ENCODE measurements at places on chromosomes 13 and 19.

DNA sequence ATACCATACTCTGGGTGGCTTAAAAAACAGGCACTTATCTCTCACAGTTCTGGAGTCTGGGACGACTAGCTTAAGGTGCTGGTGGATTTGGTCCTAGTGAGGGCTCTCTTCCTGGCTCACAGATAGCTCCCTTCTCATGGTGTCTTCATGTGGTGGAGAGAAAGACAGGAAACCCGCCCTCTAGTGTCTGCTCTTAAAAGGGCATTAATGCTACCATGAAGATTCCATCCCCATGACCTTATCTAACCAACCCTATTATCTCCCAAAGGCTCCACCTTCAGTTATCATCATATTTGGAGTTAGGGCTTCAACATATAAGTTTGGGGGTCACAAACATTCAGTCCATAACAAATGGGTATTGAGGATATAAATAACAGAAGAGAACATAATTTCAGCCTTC, 139.4 kb downstream of the HS6ST3 start:
- no peak for DNase-seq

GRCh38 chr13:101262306-101262705, 154.0 kb downstream of the NALCN start:
- DNase-seq, result no peak

DNA sequence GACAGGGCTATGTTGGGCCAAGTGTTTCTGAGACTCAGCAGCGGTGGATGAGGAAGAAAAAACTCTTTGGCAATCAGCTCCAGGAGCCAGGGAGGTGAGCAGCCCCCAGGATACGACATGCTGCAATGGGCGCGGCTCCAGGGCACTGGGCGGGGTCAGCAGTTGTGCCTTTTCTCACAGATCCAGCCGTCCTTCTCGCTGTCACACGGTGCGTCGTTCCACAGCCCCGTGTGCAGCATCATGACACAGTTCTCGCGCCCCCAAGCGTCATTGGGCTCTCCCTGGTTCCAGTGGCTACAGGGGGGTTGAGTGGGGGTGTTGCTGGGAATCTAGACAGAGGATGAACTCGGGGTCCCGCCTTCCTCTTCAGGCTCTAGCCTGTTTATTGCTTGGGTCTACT, 2.7 kb downstream of the CLEC4G start:
- DNase-seq, result no peak

DNA sequence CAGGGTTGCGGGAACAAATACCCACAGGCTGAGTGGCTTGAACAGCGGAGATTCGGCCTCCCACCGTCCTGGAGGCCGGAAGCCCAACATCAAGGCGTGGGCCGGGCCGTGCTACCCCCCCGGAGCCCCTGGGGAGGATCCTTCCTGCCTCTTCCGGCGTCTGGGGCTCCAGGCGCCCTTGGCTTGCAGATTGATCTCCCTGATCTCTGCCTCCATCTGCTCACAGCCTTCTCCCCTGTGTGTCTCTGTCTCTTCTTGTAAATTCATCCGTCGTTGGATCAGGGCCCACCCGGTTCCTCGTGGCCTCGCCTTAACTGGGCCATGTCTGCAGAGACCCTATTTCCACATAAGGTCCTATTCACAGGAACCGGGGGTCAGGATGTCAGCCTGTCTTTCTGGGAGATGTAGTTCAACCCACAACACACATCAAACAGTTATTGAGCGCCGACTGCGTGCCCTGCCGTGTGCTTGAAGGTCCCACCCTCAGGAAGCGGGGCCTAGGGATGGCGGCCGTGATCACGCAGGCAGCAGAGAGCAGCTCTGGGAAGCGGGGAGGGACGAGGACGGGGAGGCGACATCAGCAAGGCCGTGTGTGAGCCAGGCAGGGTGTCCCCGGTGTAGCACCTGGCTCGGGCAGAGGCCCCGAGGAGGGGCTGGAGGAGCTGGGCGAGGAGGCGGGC, 21.3 kb downstream of the HCN2 start:
- DNase-seq, result no peak

GRCh38 chr19:5149932-5150901, 181.3 kb downstream of the KDM4B start:
- DNase-seq, result no peak

DNA sequence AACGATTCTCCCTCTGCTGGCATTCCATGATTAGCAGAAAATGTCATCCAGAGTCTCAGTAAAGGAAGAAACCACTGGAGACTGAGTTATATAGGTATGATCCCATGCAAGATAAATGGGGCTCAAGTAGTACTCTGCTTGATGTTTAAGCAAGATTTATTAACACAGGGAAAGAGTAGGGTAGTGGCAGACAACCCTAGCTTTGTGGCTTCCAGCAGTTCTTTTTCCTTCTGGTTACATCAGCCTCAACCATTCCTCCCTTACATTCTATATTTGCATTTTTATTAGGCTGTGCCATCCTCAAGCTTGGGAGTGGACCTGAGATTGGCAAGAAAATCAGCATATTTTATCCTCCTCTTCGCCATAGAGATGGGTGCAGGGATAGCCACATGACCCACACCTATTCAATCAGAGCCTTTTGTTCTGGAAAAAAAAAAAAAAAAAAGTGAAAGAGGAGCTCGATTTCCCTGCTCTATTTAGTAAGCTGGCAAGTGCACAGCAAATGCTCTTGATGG, 402.1 kb downstream of the ZNF536 start:
- no peak for DNase-seq

- DNase-seq, result peak; percentile 20
Measured at GRCh38 chr13:110593430-110594130, 21.8 kb upstream of the NAXD start.

GRCh38 chr13:74003374-74003773, 130.8 kb downstream of the KLF12 start:
- no peak for DNase-seq

- DNase-seq, result no peak
Measured at GRCh38 chr13:20825477-20825875, 51.7 kb upstream of the EEF1AKMT1 start.

DNA sequence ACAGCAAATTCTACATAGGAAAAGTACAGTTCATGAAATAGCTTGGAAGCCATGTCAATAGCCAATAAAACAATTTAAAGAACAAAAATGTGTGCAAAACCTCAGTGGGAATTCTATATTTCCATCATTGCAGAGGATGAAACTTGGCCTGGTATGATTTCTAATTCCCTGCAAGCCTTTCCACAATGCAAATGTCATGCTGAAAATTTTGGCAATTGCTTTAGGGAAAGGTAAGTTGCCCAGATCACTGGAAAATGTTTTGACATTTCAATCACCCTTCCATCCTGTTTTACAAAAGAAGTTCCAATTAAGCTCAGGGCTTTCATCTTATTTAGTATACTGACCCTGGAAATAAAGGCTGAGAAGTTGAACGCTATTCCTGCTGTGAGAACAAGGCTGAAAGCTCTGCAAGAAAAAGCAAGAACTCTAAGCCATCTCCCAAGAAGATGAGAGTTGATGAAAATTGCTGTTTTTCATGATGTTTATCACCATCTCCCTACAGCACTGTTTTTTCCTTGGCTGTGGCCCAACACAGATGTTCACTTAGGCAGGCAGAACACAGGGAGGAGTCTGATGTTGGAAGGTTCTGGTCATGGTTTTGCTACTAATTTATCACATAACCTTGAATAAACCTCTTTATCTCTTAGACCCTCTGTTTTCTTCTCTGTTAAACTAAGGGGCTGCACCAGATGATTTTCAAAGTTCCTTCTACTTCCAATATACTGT, 263.7 kb downstream of the KCTD12 start:
- DNase-seq, result no peak

- no peak for DNase-seq
Measured at GRCh38 chr13:25377244-25377962, 5.6 kb downstream of the ATP8A2 start.

- no peak for DNase-seq
Measured at GRCh38 chr19:15656467-15656866, 15.8 kb downstream of the CYP4F3 start.

GRCh38 chr13:27280009-27280656, 9.5 kb downstream of the RASL11A start:
- no peak for DNase-seq

- DNase-seq, result no peak
Measured at GRCh38 chr19:30322641-30323320, 49.4 kb upstream of the ZNF536 start.

- DNase-seq, result no peak
Measured at GRCh38 chr19:29324291-29324680, 111.3 kb upstream of the UQCRFS1 start.

- no peak for DNase-seq
Measured at GRCh38 chr13:46982856-46983582, 86.2 kb upstream of the HTR2A start.

GRCh38 chr13:38008636-38009035, 139.1 kb upstream of the TRPC4 start:
- no peak for DNase-seq

- no peak for DNase-seq
Measured at GRCh38 chr19:57506163-57506562, 6.4 kb downstream of the ZNF773 start.

DNA sequence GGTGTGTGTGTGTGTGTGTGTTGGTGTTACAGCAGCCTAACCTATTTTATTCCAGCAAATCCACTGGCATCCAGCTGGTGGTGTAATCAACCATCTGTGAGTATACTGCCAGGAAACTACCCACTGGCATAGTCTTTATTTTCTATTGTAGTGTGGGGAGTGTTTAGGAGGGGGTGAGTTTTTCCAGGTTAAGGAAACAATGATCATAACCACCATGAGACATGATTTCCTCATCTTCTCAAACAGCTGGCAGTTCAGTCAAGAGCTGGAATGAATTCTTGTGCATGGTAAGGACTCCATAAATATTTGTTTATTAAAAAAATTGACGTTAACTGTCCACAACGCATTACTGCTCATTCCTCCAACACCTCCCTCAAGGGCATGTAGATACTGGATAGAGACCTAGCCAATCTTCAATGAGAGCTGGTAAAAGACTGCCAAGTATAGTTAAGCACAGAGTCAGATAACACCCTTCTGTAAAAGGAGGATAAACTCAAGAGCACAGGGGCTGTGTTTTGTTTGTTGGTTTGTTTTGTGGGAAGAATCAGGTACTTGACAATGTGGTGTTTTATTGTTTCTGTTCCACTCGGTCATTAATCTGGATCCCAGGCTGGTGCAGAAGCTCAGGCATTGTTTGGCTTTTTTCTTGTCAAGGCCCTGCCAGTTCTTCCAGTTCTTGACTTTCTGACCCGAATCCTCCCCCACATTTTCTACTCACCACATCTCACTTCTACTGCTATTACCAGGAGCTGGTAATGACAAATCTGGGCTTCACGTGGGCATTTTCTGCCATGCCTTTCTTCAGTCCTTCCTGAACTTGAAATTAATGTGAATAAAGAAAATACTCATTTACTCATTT, 31.6 kb upstream of the SLC46A3 start:
- no peak for DNase-seq

- DNase-seq, result no peak
Measured at GRCh38 chr19:1944088-1944915, 3.3 kb downstream of the CSNK1G2 start.

GRCh38 chr19:51158474-51159129, 16.5 kb downstream of the SIGLEC7 start:
- no peak for DNase-seq

GRCh38 chr19:34838753-34839431, 65.9 kb upstream of the ZNF599 start:
- DNase-seq, result no peak

GRCh38 chr19:19568802-19569756, 31.0 kb downstream of the CILP2 start:
- DNase-seq, result no peak

DNA sequence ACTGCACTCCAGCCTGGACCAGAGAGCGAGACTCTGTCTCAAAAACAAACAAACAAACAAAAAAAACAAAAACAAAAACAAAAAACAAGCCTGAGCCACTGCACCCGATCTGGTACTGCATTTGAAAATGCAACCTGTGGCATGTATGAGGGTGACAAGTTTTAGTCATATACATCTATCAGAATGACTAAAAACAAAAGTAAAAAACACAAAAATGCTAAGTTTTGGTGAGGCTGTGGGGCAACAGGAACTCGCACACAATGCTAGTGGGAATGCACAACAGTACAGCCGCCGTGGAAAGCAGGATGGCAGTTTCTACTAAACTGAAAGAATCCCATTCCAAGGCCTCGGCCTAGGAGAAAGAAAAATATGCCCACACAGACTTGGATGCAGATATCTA, 7.8 kb downstream of the EBPL start:
- no peak for DNase-seq

DNA sequence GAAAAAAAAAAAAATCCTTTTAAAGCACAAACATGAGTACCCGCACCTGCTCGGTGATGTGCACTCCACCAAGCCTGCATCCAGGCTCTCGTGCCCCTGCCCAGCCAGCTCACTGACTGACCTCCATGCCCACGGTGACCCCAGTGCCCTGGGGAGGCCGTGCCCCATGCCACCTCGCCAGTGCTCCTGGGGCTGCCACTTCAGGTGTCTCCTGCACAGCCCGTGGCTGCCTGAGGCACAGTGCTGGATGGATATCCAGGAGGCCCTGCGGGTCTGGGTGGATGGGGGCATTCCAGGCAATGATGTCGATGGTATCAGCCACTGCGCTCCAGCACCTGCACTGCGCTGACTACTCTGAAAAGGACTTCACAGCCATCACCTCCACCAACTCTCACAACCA, 9.0 kb downstream of the PPP6R1 start:
- no peak for DNase-seq

GRCh38 chr19:48588670-48589401, 17.7 kb upstream of the SPACA4 start:
- no peak for DNase-seq

GRCh38 chr13:80250213-80250810, 90.6 kb downstream of the SPRY2 start:
- DNase-seq, result no peak

DNA sequence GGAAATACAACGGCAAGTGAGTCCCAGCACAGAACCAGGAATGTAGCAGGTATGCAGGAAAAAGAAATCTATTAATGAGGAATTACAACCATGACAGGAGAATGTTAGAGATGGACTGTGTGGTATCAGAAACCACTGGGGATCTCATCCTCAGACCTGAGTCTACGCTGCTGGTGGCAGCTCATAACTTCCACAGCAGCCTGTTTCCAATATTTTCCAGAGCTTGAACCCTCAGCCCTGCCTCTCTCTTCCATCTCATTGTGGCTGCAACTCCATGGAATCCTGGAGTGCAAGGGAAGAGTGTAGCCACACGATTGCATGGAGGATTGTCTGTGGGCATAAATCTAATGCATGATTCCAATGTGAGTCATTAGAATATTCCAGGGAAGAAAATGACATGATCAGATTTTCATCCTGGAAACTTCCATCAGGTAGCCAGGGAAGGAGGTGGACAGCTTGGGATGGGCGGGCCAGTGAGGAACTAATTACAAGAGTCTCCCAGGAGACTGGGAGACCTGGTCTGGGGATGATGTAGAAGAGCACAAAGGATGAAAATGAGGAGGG, 14.9 kb downstream of the PLA2G4C start:
- no peak for DNase-seq

All from NCI-H187 treated with DMSO at 0.1 percent for 48 hours (cell line).